ENCODE measurements at places on chromosomes 3 and 15. TPM values are rescaled to one million over a fixed set of nuclear protein-coding genes. Genes with fewer than 3 reads are reported as not detected.

The MME gene
- total RNA-seq, result 10.5 TPM

The ARL8B gene
- 58.0 TPM for total RNA-seq

The ARHGAP31 gene
- 64.8 TPM for total RNA-seq

The IL20RB gene
- total RNA-seq, result 1.6 TPM

The SLC24A5 gene
- not detected for total RNA-seq

The SNTN gene
- not detected for total RNA-seq

The SYNPR gene
- total RNA-seq, result not detected

The ROBO2 gene
- total RNA-seq, result 0.23 TPM

The MORC1 gene
- not detected for total RNA-seq

The CLDN11 gene
- 395 TPM for total RNA-seq

The CSPG4 gene
- not detected for total RNA-seq

The MAN2A2 gene
- total RNA-seq, result 52.1 TPM

The GRAMD2A gene
- 0.29 TPM for total RNA-seq

The LRCH3 gene
- 71.2 TPM for total RNA-seq

The CADM2 gene
- total RNA-seq, result not detected

The ZBBX gene
- total RNA-seq, result not detected

The CLSTN2 gene
- total RNA-seq, result not detected

The ITIH4 gene
- 2.4 TPM for total RNA-seq

The OIP5 gene
- 11.4 TPM for total RNA-seq

The CACNA2D3 gene
- total RNA-seq, result not detected

The KCNH8 gene
- total RNA-seq, result not detected

The RARB gene
- 19.3 TPM for total RNA-seq

The TUSC2 gene
- 31.0 TPM for total RNA-seq

The KLHL6 gene
- total RNA-seq, result 14.8 TPM

The MYL3 gene
- not detected for total RNA-seq

The OR5K2 gene
- not detected for total RNA-seq

The RTP3 gene
- not detected for total RNA-seq

The BTLA gene
- not detected for total RNA-seq

The TM6SF1 gene
- 26.8 TPM for total RNA-seq

The SLC2A2 gene
- not detected for total RNA-seq

The GOLGA8Q gene
- total RNA-seq, result 1.1 TPM

The XCR1 gene
- total RNA-seq, result not detected

The NR1I2 gene
- not detected for total RNA-seq

The SLC9C1 gene
- total RNA-seq, result 0.09 TPM

The GPR176 gene
- total RNA-seq, result 39.8 TPM

The SNX22 gene
- 0.14 TPM for total RNA-seq

The EBLN2 gene
- total RNA-seq, result 7.3 TPM

The USP19 gene
- 39.1 TPM for total RNA-seq

The SATB1 gene
- 6.2 TPM for total RNA-seq

The CCR8 gene
- total RNA-seq, result not detected

Data from endothelial cell of umbilical vein (primary cell).